ENCODE measurements at places on chromosomes 6 and 20.

DNA sequence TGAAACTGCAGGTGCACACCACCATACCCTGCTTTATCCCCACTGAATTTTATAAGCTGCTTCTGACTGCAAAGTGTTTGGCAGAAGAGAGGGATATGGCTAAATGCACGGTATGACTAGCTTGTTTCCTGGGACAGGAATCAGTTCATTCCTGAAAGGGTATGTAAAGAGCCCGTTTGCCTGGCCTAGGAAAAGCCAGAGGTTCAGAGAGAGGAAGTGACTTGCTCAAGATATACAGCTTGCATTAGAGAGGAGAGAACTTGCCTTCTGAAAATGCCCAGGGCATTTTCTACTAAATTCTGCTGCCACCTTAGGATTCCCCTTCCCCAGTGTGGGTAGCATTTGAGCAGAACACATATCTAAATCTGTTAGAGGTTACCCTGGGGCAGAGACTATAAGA is 683 bp upstream of the GCNT2 start:
- DNase-seq, result peak; percentile 41

DNA sequence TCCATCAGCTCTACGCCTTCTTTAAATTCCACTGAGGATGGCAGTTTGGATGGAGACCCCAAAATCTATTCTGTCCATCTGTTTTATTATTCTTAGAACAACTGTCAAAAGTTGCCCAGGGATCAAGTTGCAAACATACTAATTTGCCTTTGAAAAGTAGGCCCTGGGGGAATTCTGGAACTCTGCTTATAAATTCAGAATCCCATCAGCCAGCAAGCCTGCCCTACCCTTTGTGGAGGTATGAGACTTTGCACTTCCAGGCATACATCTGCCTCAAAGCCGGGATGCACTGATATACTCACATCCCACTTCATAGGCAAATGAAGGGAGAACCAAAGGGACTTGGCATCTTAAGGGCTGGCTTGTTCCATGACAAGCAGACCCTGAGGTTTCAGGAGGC is 93.6 kb downstream of the INSM1 start:
- DNase-seq, result no peak

DNA sequence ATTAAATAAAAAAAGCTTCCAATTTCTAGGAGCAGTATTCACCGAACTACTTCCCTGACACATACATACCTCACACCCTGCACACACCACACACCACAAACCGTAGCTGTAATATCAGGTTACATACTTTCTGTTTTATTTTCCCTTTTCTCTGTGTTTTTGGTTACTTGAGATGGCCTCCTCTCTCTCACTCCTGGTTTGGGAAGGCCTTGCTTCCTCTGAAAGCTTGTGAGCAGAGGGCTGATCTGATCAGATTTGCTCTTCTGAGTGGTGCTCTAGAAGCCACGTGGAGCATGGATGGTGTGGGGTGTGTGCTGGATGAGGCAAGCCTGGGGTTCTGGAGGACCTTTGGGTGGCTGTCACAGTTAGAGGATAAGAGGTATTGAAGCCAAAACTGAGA is 20.9 kb downstream of the UTRN start:
- DNase-seq, result peak; percentile 18

GRCh38 chr6:87669051-87669450 is 33.0 kb downstream of the AKIRIN2 start:
- no peak for DNase-seq

- no peak for DNase-seq
These were observed 4.8 kb downstream of the COL19A1 start for GRCh38 chr6:69871107-69871506.

GRCh38 chr6:131381052-131381708 is 191.8 kb upstream of the ARG1 start:
- DNase-seq, result peak; percentile 55

Measured in KBM-7 (cell line).